ENCODE measurements at places on chromosomes 11 and 22.

GRCh38 chr11:33461369-33462125 is 204.4 kb downstream of the HIPK3 start:
- no peak for DNase-seq

- no peak for DNase-seq
These were observed 766.1 kb upstream of the ARHGAP42 start for GRCh38 chr11:99920956-99921355.

DNA sequence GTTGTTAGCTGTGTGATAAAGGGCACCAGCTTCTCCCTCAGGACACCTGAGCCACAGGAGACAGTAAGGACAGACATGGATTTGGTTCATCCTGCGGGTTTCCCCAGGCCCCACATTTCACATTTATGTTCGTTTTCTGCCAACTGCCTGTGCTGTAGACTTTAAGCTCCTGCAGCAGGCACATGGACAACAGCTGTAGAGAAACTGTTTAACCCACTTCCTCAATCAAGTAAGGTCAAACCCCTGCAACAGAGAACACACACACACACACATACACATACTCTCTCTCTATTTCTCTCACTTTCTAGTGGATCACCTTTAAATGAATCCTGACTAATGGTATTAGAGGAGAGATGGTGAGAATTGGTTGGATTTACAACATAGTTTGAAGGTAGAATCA is 90.7 kb downstream of the C11orf87 start:
- peak; percentile 5 for DNase-seq

GRCh38 chr11:93821617-93822016 is 28.8 kb downstream of the VSTM5 start:
- no peak for DNase-seq

- DNase-seq, result no peak
These were observed 21.3 kb upstream of the JAM3 start for GRCh38 chr11:134047586-134047999.

- no peak for DNase-seq
These were observed 78.0 kb downstream of the MYEOV start for GRCh38 chr11:69371731-69372588.

DNA sequence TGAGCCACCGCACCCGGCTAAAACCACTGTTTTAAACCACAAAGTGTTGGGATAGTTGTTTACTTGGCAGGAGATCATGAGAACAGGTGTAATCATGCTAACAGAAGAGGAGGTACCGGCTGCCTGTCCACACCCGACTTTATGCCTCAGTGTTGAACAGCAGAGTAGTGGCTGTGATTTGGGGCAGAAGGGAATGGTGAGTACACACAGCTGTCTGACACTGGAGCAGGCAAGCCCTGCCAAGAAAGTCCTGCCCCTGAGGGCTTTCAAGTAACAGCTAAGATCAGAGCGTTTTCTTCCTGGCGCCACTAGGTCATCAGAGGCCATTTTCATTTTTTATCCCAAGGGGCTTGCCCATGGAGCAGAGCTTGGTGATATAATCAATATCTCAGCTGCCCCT is 8.1 kb downstream of the CDKN1C start:
- DNase-seq, result no peak

- DNase-seq, result no peak
These were observed 78.1 kb upstream of the PICALM start for GRCh38 chr11:86147004-86147403.

DNA sequence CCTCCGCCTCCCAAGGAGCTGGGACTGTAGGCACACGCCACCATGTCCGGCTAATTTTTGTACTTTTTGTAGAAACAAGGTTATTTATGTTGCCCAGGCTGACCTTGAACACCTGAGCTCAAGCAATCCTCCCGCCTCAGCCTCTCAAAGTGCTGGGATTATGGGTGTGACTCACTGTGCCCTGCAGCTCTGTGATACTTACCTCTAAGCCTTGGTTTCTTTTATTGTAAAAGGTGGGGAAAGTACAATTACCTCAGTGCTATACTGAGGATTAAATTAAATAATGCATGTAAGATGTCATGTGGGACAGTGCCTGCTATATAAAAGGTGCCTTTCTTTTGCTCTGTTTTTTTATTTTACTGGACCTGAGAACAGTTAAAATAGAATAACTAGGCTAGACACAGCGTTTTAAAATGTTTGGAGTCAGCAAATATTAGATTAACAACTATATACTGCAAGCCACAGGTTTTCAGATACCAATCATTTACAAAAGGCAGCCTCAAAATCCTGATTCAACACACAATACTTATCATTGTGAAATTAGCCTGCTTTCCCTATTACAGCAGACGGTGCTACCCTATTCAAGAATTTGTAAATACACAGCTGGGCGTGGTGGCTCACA is 30.0 kb downstream of the PRR14L start:
- no peak for DNase-seq
